ENCODE measurements at places on chromosomes 13 and 19.

- DNase-seq, result no peak
Observed at GRCh38 chr19:887072-887471, 5.9 kb downstream of the MED16 start.

- no peak for DNase-seq
Observed at GRCh38 chr13:81597101-81597500, 1256.2 kb upstream of the SPRY2 start.

DNA sequence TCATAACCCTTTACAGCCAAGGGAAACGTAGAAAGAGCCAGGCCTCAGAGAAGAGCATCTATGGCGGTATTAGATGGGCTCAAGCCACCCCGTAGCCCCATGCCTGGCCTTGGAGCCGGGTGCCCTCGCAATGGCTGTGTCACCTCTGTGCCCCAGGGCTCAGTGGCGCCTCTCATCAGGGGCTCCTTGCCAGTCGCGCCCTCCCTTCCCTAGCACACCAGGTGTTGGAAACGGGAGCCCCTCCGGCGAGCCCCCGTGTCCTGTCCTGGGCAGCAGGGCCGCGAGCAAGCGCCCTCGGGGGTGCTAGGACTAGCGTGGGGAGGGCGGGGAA is 453 bp downstream of the ZNF256 start:
- no peak for DNase-seq

DNA sequence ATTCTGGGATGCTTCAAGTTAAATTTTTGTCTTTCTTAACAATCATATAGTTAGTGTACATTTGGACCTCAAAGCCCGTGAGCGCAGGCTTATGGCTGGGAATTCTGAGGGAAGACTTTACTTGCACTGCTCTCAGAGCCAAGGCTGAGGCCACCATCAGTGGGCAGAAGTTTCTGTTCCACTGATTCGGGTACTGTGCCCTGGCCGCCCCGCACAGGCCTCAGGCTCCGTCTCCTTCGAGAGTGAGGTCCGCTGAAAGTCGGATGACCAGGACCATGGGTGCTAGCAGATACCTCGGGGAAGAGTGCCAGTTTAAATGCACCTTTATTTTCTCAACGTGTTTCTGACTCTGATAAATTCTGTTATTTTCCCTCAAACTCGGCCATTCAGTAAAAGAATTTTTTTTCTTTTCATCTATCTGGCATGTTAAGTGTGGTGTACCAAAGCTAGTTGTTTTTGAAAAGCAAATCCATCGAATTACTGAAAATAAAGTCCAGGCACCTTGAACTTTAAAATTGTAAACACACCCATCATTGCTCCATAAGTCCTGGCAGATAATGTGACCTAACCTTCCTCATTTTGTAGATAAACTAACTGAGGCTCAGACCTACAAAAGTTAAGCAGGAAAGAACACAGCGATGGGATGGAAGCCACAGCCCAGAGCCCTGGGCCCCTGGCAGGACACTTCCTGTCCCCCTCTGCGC is 126.7 kb downstream of the SOX1 start:
- no peak for DNase-seq

- DNase-seq, result no peak
Observed at GRCh38 chr13:43749503-43749902, 37.3 kb downstream of the ENOX1 start.

Data from urinary bladder (tissue), 4 donors.